ENCODE measurements at places on chromosomes 5 and 9. TPM values are rescaled to one million over a fixed set of nuclear protein-coding genes. Genes with fewer than 3 reads are reported as not detected.

The PRRT1B gene
- total RNA-seq: not detected

The MYORG gene
- 3.9 TPM for total RNA-seq

The HTR4 gene
- not detected for total RNA-seq

The SLC1A1 gene
- 5.1 TPM for total RNA-seq

The CAAP1 gene
- 23.8 TPM for total RNA-seq

The SLC36A3 gene
- not detected for total RNA-seq

The KIF24 gene
- 2.3 TPM for total RNA-seq

The NUTM2F gene
- total RNA-seq: not detected

The FRMPD1 gene
- not detected for total RNA-seq

The INSL4 gene
- not detected for total RNA-seq

The RASEF gene
- not detected for total RNA-seq

The NMUR2 gene
- not detected for total RNA-seq

The MYOZ3 gene
- total RNA-seq: 0.88 TPM

The SHB gene
- 35.2 TPM for total RNA-seq

The TMEM174 gene
- not detected for total RNA-seq

The PCDHGA10 gene
- total RNA-seq: 2.1 TPM

The COL27A1 gene
- 2.6 TPM for total RNA-seq

The DIRAS2 gene
- not detected for total RNA-seq

The LCN6 gene
- not detected for total RNA-seq

The PCDHA11 gene
- total RNA-seq: under 0.01 TPM

The PCDHA6 gene
- total RNA-seq: 0.13 TPM

The ZDHHC11B gene
- not detected for total RNA-seq
